ENCODE measurements at places on chromosomes 7 and 10.
A peak's percentile ranks its signal among the peaks of the same experiment; 100 is the strongest.

GRCh38 chr7:107838816-107839565, 36.0 kb upstream of the SLC26A3 start:
- DNase-seq = no peak

DNA sequence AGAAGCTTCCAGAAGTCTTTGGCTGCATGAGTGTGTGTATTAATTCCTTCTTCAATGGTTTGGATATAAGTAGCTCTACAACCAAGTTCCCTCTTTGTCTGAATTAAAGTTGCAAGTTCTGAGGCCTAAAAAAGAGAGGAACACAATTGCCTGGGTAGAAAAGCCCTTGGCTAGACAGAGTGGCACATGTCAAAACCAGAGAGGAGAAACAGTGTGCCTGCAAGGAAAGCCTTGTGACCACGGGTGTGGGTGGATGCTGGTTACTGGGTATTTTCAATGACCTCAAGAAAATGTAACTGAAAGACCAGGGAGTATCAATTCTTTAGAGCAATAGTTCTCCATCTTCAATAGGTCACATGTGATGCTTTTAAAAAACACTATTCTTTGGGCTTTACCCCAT, 148.3 kb downstream of the SVIL start:
- no peak for DNase-seq

DNA sequence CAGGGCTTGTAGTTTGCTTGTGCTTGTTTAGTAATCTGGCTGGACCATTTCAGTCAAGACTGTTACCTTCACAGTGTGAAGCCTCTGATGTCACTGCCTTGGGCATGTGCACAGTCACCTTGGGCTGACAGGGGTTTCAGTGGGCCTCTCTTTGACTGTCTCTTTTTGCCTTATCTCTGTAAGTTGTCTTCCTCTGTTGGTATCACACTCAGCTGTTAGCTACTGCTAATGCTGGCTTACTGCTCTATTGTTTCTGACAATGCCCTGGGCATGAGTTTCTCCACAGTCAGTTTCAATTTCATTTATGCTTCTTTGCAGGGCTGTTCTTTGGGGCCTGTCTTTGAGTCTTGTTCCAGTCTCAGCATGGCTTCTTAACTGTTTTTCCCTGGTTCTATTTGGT, 201.9 kb upstream of the SHH start:
- no peak for DNase-seq

DNA sequence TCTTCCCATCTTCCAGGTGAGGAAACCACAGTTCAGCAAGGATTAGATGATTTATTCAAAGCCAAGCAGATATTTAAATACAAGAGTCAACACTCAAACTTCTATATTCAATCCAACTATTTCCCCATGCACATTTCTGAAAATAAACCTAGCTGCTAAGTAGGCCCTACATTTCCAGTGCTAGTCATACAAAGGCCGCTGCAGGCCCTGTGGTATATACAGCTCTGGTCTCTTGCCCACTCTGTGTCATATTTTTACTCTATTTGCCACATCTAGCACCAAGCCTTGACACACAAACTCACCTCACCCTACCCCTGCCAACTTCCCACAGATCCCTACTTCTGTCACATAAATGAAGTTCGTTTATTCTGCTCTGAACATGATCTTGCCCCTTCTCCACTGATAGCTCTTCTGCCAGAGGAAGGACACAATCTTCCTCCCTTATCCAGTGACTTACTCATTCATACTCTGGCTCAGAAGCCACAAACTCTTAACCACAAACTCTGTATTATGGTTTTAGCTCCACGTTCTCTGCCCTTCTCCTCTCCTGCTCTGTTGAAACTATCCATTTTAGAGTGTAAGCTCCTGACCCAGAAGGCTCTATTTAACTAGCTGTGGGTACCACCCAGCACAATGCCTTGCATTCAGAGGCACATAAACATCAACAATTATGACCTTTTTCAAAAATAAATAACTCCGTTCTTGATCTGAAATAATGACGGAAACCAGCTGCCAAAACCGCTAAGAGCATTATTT, 180.7 kb downstream of the CPEB3 start:
- no peak for DNase-seq

DNA sequence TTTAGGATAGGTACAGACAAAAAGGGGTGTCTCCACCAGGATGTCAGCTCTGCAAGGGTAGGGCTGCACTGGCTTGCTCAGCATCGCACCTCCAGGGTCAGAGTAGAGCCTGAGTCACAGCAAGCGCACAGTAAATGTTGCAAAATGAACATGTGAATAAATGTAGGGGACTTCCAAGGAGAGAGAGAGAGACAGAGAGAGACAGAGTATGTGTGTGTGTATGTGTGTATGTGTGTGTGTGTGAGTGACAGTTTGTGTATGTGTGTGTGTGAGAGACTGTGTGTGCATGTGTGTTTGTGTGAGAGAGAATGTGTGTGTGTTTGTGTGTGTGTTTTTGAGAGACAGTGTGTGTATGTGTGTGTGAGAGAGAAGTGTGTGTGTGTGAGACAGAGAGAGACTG, 163.3 kb downstream of the RPS24 start:
- DNase-seq = no peak

- DNase-seq = no peak
Measured at GRCh38 chr7:81150951-81151361, 232.1 kb upstream of the SEMA3C start.

- DNase-seq = no peak
Measured at GRCh38 chr10:49595713-49596492, 14.2 kb upstream of the SLC18A3 start.

GRCh38 chr7:47622946-47623640, 41.2 kb upstream of the TNS3 start:
- DNase-seq = no peak

DNA sequence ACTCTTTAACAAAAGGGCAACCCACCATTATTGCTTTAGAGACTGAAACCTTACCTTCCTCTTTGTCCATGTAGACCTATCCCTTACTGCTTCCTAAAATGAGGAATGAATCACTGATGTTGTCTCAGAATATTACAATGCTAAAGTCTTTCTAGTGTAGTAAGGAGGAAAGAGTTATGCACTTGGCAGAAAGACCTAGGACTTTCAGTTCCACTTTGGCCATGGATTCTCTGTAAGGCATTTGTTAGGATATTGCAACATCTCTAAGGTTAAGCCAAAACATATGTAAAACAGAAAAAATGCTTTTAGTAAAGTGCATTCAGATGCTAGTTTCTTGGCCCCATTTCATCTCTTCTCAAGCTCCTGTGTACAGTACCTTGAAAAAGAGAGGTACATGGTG, 230.9 kb downstream of the PARD3 start:
- no peak for DNase-seq

GRCh38 chr10:58101682-58102081, 166.0 kb downstream of the IPMK start:
- no peak for DNase-seq

GRCh38 chr10:113449006-113449695, 103.7 kb upstream of the HABP2 start:
- no peak for DNase-seq

GRCh38 chr7:1951159-1951536, 281.1 kb downstream of the ELFN1 start:
- DNase-seq = no peak

- DNase-seq = no peak
Measured at GRCh38 chr7:145718129-145718528, 398.5 kb upstream of the CNTNAP2 start.

GRCh38 chr10:50398823-50399222, 147.5 kb upstream of the ASAH2 start:
- DNase-seq = no peak

DNA sequence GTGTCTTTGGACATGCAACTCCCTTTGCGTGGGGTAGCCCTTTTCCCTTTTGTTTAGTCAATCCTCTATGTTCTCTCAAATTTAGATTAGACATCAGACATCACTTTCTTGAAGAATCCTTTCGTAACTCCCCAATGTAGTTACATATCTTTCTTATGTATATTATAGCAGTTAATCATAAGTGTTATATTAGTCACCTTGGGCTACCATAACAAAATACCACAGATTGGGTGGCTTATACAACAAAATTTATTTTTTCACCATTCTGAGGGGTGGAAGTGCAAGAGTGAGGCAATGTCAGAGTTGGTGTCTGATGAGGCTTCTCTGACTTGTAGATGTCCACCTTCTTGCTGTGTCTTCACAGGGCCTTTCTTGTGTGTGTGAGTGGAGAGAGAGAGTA, 105.7 kb downstream of the PHTF2 start:
- DNase-seq = no peak

- no peak for DNase-seq
Measured at GRCh38 chr10:120607710-120608703, 151.0 kb downstream of the PLPP4 start.

- no peak for DNase-seq
Measured at GRCh38 chr7:130420943-130421578, 19.8 kb downstream of the CEP41 start.

DNA sequence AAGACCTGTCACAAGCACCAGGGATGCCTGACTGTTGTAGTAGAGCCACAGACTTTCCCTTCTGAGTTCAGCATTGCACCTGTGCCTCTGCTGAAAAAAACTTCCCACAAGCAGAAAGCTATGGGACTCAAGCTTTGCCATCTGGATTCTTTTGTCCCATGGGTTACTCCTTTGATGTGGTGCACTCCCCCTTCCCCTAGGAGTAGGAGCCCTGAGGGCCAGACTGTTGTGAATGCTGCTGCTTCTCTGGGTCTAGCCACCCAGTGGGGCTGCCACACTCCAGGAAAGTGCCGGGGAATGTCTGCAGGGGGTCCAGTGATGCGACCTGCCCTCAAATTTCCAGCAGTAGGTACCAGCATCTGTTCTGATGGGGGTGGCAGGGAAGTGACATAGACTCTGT, 11.7 kb downstream of the CASP7 start:
- DNase-seq = no peak

DNA sequence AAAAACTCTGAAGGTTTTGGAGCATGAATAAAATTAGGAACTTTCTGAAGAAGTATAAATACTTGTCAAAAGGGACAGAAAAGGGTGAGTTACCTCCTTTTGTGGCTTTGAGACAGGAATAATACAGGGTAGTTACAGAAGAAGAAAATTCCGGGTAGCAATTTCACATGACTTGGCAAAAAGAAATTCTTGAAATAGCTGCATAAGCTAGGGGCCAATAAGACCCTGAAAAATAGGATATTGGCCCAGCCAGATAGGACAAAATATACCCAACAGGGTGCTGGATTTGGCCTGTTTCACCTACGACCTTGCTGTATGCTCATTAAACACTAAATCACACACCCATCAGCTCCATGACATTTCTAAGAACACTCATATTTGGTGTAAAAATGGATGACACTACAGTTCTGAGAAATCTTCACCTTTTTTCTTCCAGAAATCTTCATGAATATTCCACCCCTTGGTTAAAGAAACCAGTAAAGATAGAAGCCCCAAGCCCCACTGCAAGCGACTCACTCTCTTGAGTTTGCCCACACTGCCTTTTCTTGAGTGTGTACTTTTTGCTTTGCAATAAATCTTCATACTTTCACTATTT, 362.7 kb downstream of the SEMA3D start:
- no peak for DNase-seq

DNA sequence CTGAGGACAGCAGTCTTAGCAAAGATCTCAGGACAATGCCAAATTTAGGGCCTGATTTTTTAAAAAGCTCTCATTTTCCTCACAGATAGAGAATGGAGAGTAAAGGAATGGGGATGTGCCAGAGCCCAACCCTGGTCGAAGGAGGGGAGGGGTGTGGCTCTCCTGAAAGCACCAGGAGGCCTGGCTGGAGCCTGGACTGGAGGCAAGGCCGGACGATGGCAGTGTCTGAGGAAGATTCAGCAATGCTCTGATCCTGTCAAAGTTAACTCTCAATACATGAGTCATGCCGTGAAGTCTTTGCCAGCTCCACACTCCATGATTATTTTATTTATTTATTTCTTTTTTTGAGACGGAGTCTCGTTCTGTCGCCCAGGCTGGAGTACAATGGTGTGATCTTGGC, 108.3 kb downstream of the UPF2 start:
- DNase-seq = no peak

DNA sequence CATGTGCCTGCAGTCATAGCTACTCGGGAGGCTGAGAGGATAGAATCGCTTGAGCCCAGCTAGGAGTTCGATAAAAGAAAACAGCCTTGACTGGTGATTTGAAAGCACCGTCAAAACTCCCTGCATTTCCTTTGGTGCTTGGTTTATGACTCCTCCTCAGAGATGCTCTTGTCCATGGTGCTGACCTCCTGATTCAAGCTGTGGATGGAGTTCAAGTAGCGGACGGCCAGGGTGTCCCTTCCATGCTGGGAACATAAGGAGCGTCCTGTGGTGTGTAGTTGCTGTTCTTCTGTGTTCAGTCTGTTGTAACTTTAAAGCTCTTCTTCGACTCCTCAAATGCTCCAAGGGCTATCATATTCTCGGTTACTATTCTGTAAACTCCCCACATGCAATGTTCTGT, 382.5 kb upstream of the KIAA1217 start:
- DNase-seq = peak; percentile 50

- DNase-seq = no peak
Measured at GRCh38 chr10:44949915-44950314, 9.7 kb upstream of the RASSF4 start.

DNA sequence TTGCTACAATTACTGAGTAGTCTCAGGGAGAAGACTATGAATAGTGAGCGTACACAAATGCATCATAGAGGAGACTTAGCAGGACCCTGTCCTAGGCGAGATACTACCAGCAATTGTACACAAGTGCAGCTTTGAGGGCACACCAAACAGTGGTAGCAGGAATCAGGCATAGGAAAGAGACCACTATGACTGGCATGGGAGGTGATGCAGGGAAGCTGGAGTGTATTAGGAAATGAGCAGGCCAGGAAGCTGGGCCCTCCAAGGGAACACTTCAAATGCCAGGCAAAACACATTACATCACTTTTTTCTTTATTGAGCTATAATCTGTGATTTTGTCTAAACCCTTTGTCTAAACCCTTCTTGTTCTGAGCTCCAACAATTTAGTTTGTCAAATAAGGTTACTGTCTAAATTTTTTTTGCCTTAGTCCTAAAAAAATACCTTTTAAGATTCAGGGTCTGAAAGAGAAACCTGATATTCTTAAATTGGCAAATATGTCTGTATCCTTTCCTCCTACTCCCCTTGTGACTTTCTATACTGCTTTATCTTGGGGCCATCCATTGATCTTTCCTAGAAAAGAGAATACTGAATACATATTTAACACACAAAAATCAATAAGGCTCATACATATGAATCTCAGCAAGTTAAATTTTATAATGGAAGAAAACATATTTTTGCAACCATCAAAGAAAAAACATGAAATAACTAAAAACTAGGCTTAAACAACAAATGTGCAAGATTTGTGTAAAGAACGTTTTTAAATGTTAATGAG, 193.8 kb upstream of the PHYHIPL start:
- DNase-seq = no peak

DNA sequence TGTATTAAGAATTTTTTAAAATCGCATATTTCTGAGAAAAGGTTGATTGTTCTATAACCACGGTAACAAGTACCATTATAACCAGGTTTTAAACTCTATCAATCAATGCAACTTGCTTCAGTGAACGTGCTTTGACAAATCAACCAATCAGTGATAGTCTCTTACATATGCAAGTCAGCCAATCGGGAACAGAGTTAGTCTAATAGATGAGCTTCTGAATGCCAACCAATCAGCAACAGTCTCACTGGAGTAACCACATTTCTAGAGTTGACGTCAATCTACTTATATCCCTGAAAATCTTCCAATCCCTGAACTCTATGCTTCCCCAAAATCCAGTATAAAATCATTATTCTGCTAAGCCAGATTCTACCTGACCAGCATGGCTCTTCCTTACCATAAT, 44.7 kb upstream of the TRUB1 start:
- DNase-seq = no peak

- no peak for DNase-seq
Measured at GRCh38 chr10:78542521-78542920, 508.9 kb downstream of the RPS24 start.
